ENCODE measurements at places on chromosomes 11 and 22. TPM values are rescaled to one million over a fixed set of nuclear protein-coding genes. Genes with fewer than 3 reads are reported as not detected.

DNA sequence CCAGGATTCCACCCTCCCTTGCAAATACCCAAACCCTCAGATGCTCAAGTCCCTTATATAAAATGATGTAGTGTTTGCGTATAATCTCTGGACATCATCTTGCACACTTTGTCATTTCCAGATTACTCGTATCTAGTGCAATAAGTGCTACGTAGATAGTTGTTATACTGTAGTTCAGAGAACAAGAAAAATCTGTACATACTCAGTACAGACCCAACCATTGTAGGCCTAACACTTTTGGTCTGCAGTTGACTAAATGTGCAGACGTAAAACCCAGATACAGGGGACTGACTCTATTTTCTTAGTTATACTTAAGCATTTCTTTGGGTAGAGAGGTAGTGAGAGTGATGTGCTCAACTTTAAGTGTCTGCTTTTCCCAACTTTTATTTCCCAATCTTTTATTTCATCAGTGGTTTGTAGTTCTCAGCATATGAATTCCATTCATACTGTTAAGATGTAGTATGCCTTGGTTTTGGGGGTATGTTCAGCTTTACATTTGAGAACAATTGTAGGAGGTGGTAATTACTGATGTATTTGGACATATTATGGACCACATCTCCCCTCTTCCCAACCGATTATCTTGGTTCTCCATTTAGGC, 43.9 kb downstream of the DDX6 start:
- DNase-seq = no peak

- DNase-seq = no peak
These were observed 7.3 kb downstream of the C22orf31 start for GRCh38 chr22:29054251-29054767.

GRCh38 chr11:124322356-124322755, 2.4 kb upstream of the OR8D2 start:
- DNase-seq = no peak

- no peak for DNase-seq
These were observed 120.1 kb upstream of the OR9Q1 start for GRCh38 chr11:57903441-57904123.

FBXO7 gene
- 28.9 TPM for total RNA-seq

TMA7B gene
- not detected for total RNA-seq

Data from psoas muscle (tissue), 8 donors.